ENCODE measurements at places on chromosomes 12 and 14.

DNA sequence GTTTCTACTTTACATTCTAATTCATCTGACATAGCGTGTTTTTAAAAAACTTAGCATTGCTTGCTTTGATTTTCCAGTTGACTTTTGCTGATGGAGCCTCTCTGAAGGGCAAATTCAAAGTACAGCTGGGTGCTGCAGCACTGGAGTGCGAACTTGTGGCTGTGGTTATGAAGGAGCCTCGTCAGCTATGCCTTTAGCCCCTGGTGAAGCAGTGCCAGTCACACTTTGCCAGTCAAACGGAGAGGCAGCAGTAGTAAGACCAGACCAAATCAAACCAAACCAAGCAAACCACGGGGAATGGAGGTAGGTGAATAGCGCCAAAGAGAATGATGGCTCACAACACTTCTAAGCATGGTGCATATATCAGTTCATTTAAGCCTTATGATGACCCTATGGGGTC, 15.1 kb upstream of the SLC38A2 start:
- no peak for DNase-seq

- no peak for DNase-seq
Measured at GRCh38 chr12:114340231-114340630, 65.7 kb downstream of the TBX5 start.

GRCh38 chr14:85359505-85359904, 170.4 kb upstream of the FLRT2 start:
- DNase-seq, result no peak

GRCh38 chr12:123050913-123051312, 70.4 kb downstream of the ARL6IP4 start:
- DNase-seq, result no peak

DNA sequence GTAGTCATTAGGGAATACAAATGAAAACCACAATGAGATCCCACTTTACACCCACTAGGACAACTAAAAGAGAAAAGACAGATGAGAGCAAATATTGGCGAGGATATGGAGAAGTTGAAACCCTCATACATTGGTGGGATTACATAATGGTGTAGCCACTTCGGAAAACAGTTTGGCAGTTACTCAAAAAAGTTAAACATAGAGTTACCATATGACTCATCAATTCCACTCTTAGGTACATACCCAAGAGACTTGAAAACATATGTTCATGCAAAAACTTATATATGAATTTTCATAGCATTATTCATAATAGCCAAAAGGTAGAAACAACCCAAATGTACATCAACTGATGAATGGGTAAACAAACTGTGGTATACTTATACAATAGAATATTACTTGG, 27.1 kb downstream of the ALDH1L2 start:
- no peak for DNase-seq

DNA sequence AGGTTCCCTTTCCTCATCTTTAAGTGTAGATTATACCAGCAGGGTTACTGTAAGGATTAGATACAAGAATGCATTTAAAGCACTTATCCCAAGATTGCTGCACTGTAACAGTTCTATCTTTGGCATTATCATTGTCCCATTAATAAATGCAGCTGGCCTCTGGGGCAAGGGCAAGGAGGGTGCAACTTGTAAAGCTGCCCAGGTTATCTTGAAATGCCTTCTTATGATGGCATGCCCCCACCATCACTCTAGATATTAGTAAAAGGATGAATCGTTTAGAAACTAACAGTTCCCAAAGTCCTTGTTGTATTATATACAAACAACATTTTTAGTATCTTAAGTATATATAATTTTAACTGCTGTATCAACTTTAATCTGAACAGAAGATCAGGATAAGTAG, 6.8 kb downstream of the LTA4H start:
- no peak for DNase-seq

- no peak for DNase-seq
Measured at GRCh38 chr12:132280406-132280805, 49.0 kb downstream of the GALNT9 start.

DNA sequence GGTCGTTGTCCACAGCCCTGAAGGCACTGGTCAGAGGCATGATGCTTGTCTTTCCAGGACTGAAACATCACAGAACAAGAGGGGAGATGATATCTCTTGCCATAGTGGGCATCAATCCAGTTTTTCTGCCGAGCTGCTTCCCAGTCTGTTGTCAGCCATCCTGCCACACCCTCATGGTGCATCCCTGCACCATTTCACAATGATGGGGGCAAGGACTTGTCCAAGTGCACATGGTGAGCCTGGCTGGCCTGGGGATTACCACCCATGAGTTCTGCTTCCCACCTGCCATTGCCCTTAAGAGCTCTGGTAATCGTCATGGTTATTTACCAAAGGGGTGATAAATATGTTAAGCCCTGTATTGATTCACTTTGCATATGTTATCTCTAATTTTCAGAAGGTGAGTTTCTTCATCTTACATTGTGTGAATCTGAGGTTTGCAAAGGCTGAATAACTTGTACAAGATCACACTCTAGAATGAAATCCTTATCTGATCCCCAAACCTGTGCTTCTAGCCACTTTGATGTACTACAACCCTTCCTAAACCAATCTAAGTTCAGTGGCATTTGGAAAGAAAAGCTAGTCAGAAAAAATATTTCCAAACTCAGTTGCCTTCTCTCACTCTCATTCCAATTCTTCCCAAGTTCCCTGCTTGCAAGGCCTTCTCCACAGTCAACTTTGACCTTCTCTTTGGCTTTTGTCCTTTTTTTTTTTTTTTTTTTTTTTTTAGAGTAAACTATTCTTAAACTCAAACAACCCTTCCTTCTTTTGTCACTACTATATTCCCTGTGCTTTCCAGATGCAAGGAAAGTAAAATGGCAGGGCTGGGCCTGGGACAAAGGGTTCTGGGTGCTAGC, 2.3 kb downstream of the AVIL start:
- no peak for DNase-seq

DNA sequence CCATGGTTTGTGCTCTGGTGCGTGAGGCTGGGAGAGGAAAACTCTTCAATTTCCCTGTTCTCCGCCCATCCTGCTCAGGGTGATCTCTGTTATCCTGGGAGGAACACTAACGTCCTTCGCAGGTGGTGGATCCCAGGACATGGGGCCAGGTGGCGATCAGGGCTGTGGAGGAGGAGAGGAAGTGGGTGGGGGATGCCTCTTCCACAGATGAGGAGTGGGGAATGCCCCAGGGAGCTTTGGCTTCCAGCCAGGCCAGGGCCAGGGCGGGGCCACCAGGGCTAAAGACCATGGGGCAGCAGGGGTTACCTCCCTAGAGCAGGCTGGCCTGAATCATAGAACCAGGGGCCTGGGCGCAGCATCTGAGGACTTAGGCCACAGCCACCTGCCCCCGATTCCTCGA, 3.3 kb upstream of the KRT75 start:
- DNase-seq, result no peak

- DNase-seq, result no peak
Measured at GRCh38 chr14:87888136-87888999, 104.6 kb downstream of the GALC start.

DNA sequence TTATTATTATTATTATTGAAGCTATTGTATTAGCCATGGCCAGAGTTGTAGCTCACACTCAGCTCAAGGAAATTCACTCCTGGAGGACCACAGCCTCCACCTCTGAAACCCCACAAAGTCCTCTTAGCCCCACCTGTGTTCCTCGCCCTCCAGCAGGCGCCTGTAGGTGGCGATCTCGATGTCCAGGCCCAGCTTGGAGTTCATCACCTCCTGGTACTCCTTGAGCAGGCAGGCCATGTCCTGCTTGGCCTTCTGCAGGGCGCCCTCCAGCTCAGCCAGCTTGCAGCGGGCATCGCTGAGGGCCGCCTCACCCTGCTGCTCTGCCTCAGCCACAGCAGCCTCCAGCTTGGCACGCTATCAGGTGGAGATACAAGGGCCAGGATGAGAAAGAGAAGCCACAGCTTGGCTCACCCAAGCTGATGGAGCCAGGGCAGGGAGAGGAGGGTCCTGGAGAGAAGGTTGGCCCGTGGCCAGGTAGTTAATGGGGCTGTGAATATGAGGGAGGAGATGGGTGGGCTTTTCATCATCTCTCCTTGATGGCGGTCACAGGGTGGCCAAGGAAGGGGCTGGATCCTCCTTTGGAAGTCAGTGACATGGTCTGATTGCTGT, 5.1 kb downstream of the KRT85 start:
- DNase-seq, result peak; percentile 23

- DNase-seq, result no peak
Measured at GRCh38 chr12:3036901-3037600, 40.1 kb upstream of the TSPAN9 start.

- peak; percentile 63 for DNase-seq
Measured at GRCh38 chr12:116924558-116925453, 14.1 kb downstream of the FBXW8 start.

DNA sequence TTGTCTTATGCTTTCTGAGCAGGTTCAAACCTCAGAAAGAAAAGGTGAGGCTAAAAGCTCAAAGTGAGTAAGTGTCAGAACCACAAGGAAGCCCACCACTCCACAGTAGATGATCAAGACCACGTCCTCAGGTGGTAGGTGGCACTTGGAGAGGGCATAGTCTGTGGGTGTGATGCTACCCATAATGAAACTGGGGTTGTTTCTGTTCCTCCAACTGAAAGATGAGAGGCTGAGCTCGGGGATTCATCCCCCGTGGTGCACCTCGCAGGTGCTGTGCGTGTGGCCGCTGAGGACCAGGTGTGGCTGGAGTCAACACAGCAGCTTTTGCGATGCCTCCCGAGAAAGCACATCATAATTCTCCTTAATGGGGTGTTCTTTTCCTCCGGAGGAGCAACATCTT, 285.7 kb downstream of the TTC8 start:
- no peak for DNase-seq

GRCh38 chr14:81315341-81315740, 84.8 kb downstream of the STON2 start:
- no peak for DNase-seq

- DNase-seq, result no peak
Measured at GRCh38 chr12:129084875-129085826, 231.9 kb downstream of the GLT1D1 start.

DNA sequence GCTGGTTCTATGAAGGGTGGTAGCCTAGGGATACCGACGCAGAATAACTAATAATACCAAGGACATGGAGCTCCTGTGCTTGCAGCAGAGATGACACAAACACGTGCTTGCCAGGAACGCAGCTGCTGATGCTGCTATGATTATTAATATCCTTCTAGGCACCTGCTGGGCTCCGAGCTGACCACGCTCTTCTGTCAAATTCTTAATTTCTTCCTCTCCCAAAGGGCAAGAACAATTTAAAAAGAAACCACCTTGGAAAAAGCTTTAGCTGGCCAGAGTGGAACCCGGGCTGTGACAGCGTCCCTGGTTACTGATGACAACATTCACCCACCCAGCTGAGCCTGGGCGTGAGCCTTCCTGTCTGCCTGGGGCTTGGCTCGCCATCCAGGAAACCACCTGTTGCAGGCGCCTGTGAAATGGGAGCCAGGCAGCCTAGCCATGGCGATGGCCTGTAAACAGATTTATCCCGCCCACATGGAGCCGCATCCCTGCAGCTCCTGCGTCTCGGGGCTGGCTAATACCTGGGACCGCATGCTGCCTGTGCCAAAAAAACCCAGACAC, 28.8 kb downstream of the CLMN start:
- DNase-seq, result no peak

DNA sequence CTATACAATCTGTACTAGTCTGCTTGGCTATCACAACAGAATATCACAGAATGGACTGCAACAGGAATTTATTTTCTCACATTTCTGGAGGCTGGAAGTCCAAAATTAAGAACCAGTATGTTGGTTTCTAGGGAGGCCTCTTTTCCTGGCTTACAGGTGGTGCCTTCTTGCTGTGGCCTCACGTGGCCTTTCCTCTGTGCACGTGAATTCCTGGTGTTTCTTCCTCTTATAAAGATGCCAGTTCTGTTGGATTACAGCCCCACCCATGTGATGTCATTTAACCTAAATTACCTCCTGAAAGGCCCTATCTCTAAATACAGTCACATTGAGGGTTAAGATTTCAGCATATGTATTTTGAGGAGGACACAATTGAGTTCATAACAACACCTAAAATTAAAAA, 32.1 kb upstream of the C2CD5 start:
- no peak for DNase-seq

- no peak for DNase-seq
Measured at GRCh38 chr14:37697489-37698121, 102.2 kb downstream of the TTC6 start.

GRCh38 chr12:112503512-112503911, 84.8 kb downstream of the PTPN11 start:
- no peak for DNase-seq

- no peak for DNase-seq
Measured at GRCh38 chr12:6327229-6328041, 14.4 kb downstream of the TNFRSF1A start.

GRCh38 chr12:19792028-19792427, 352.7 kb downstream of the AEBP2 start:
- no peak for DNase-seq

DNA sequence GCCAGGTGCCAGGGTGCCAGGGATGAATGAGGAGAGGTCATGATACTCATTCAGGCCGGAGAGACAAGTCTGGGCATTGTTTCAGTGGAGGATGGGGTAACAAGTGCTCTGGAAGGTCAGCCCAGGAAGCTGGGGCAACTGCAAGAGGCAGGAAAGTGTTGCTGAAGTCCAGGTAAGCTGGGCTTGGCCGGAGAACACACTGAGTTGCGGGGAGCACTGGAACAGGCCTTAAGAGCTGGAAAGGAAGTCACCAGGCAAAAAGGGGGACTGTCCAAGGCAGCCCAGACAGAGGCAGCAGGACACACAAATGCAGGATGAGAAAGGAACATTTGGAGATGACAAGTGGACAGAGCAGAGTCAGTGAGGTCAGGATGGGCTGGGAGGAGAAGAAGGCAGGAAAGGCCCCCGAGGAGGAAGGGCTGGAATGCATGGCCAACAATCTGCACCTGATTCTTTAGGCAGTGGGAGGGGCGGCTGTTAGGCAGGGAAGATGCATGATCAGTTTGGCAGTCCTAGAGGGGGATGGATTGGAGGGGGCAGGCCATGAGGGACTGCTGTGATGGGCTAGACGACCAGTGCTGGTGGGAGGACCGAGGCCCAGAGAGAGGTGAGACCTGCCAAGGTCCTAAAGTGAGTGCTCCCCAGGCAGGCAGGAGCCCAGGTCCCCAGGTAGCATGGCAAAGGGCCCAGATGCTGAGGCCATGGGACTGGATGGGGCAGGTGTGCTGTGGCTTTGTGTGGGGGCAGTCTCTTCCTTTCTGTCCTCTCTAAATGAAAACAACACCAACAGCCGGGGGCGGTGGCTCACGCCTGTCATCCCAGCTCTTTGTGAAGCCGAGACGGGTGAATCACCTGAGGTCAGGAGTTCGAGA, 17.2 kb upstream of the HHIPL1 start:
- DNase-seq, result no peak

GRCh38 chr12:32312049-32312670, 87.2 kb upstream of the FGD4 start:
- DNase-seq, result no peak

DNA sequence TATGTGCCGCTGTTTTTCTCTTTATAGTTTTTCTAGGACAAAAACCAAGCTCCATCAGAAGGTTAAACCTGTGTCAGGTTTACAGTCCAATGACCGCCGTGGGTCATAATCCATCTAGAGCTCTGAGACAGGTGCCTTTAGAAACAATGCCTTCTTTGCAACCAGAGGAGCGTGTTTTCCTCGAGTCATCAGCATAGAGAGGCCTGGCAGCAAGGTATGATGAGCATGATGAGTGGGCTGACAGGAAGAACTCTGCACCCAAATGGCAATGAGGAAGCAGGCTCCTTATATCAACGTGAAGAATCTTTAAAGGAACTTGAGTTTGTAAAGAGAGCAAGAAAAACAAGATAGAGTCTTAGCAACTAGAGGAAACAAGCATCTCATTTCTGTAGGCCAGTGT, 60.5 kb upstream of the NUDT4 start:
- DNase-seq, result no peak

- DNase-seq, result peak; percentile 72
Measured at GRCh38 chr12:52151837-52152783, 39.7 kb downstream of the KRT80 start.

Data from natural killer cell treated with Interleukin-12 subunit alpha and Interleukin-12 subunit beta and Interleukin-15 and Interleukin-18, amount 100 ng/mL, for 72 hours (primary cell).